NCI-H82 (cell line): ENCODE measurements at places on chromosomes 1 and 21.
A peak's percentile ranks its signal among the peaks of the same experiment; 100 is the strongest.

DNA sequence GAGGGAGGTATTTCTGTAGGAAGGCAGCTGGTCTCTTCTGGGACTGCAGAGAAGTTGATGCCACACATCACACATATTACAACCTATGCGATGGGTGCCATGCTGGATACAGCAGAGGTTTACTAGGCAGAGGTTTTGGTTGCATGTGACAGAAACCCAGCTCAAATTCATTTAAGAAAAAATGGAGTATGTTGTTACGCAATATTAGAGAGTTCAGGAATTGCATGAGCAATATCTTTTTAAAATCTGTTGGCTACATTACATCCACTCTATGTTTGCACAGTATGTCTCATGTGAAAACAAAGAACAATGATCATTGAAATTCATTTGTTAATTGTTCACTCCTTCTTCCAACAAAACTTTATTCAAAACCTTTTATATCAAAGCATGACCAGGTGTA, 425.2 kb downstream of the RWDD3 start:
- DNase-seq = no peak

DNA sequence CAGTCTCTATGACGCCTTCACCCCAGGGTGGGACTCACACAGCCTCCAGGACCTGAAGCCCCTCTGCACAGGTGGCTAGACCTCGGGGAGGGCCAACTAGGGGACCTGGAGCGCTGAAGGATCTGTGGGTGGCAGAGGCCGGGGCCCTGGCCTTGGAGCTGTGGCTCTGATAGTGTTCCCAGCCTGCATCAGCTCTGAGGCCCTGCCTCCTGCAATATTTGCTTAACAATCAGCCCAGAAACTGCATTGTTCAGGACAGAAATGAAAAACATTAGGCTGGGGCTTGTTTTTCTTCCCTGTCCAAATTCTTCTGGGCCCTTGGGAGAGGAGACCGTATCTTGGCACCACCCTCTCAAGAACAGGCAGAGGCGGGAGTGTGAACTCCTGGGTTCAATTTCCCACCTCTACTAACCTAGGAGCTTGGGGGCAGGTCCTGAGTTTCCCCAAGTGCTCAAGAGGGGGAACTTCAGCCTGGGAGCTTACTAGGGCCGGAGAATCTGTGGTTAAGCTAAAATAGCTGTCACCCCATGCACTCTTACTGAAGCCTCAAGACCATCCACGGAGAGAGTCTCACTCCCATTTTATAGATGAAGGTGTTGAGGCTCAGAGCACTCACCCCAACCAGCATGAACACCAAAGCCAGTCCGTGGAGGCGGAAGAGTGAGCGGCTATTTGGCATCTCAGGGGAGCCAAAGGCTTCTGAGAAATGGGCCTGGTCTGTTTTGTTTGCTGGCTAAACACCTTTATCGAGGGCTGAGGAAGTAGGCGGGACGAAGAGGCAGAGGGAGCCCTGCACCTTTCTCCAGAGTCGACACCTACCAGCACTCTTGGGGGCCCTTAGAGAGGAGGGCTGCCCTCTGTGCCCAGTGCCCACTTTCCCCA, 18.8 kb upstream of the CASZ1 start:
- DNase-seq = no peak

DNA sequence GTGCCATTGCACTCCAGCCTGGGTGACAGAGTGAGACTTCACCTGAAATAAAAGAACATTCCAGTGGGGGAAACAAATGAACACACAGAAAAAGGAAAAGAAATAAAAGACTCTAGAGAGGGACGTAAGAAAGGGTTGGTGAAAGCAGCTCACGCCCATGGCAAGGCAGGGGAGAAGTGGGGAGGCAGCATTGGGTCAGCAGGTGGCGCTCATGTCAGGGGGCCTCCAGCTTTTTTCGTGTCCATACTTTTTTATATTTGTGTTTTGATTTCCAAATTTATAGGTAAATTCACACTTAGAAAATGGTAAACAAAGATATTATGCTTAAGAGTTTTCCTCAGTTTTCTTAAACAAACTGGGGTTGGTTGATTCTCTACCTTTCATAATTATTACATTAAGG, 45.5 kb downstream of the VPS13D start:
- DNase-seq = peak; percentile 36

- DNase-seq = peak; percentile 79
Measured at GRCh38 chr1:218344814-218345672, at the start of gene TGFB2. TGFB2 (plus strand) TSS chr1:218345336; CDS start chr1:218346702, 1,366 bp downstream.

GRCh38 chr1:64287071-64287470, 83.6 kb downstream of the UBE2U start:
- DNase-seq = no peak

GRCh38 chr1:101284021-101284420, 47.2 kb downstream of the S1PR1 start:
- DNase-seq = peak; percentile 50

GRCh38 chr1:4880626-4881025, 226.2 kb downstream of the AJAP1 start:
- no peak for DNase-seq

DNA sequence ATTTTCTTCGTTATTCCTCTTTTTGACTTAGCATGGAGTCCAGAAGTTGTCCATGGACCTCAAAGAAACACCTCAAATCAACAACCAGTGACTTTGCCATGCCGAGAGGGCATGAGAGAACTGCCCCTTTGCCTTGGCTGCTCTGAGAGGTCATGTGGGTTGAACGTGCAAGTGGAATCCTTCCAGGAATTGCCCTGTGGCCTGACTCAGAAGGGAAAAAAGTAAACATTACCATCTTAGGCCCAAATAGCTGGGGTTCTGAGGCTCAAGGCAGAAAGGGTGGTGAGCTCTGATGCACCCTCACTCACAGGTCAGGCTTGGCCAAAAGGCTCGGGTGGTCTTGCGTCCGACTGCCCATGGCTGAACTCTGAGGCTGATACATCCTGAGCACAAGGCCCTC, 15.1 kb downstream of the STUM start:
- DNase-seq = no peak

- peak; percentile 25 for DNase-seq
Measured at GRCh38 chr1:51648180-51649109, 31.6 kb downstream of the OSBPL9 start.

- DNase-seq = no peak
Measured at GRCh38 chr1:180415236-180415848, 87.0 kb downstream of the ACBD6 start.

DNA sequence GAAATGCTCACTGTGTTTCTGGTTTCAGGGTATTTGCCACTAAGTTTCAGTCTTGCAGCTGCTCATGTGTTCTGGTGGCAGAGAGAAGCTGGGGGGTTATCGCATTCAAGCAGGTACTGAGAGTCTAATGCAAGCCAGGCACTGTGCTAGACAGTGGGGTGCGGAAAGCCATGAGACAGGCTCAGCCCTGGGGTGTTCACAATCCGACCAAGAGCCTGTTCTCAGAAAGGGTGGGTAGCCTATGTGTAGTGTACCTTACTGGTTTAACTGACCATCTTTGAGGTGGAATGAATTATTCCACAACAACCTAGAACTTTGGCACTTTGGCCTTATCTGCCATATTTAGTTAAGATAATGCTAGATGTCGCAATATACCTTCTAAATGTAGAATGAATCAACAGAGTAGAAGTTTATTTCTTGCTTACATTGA, 55.3 kb upstream of the ROR1 start:
- DNase-seq = no peak

GRCh38 chr1:246492611-246493245, 14.4 kb downstream of the SMYD3 start:
- peak; percentile 93 for DNase-seq

- DNase-seq = no peak
Measured at GRCh38 chr1:113178522-113178921, 105.5 kb downstream of the LRIG2 start.

DNA sequence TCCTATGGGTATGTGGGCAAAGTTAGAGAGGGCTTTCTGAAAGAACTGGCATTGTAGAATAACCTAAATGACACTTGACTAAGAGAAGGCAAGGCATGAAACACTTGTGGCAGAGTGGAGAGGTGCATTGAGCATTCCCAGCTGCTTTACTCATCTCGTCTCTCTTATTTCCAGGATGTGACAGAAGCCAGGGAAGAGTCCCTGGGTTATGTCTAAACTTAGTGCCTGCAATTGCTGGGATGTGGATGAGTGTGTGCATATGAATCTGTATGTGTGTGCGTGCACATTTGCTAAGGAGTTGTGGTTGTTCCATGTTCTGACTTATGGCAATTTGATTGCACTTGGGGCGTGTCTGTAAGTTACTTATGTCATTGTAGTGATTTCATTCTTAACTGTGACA, 1326.5 kb upstream of the B3GALT2 start:
- no peak for DNase-seq

DNA sequence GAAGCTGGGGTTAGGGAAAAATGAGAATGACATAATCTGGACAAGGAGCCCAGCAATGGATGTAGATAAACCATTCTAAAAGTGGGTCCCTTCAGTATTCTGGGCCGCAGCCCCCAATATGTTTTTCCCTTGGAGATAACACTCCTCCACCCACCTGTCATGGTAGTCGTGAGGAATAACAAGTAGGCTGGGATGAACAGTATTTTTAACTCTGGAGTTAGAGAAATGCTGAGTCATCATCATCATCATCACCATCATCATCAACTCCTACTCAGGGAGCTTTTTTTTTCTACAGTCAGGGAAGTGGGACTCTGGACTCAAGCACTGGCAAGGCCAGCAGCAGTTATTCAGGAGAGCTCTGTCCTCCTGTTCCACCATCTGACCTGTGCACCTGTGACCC, 12.8 kb downstream of the CADM3 start:
- DNase-seq = no peak

- peak; percentile 4 for DNase-seq
Measured at GRCh38 chr1:121558514-121558913, 373.7 kb downstream of the SRGAP2C start.

- DNase-seq = no peak
Measured at GRCh38 chr1:182707122-182707521, 22.7 kb upstream of the RGS8 start.

DNA sequence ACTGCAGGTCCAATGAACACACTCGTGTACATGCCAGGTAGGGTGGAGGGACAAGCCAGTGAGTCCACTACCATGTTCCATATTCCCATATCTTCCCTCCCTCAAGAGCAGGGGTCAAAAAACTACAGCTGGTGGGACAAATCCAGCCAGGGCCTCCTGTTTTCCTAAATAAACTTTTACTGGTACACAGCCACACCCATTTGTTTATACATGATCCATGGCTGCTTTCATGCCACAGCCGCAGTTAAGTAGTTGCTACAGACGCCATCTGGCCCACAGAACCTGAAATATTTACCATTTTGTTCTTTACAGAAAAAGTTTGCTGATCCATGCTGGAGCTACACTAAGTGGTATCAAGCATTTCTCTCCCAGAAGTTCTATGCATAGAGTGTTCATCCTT, 42.4 kb downstream of the CASQ2 start:
- DNase-seq = no peak

- DNase-seq = peak; percentile 63
Measured at GRCh38 chr1:50968821-50969610, 1.0 kb upstream of the CDKN2C start.

GRCh38 chr1:156477526-156478249, 22.9 kb downstream of the MEF2D start:
- no peak for DNase-seq

GRCh38 chr1:11294951-11295350, 22.0 kb downstream of the UBIAD1 start:
- DNase-seq = no peak

GRCh38 chr1:233614743-233615521, 1.0 kb downstream of the KCNK1 start:
- no peak for DNase-seq

DNA sequence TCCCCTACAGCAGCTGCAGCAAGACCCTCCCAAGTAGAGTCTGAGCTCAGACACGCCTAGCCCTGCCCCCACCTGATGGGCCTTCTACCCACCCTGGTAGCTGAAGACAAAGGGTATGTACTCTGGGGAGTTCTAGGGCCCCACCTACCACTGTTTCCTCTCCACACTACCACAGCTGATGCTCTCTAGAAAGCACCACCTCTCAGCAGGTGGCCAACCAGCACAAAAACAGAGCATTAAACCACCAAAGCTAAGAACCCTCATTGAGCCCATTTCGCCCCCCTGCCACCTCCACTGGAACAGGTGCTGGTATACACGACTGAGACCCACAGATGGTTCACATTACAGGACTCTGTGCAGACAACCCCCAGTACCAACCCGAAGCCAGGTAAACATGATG, 258.9 kb downstream of the SETD4 start:
- no peak for DNase-seq

DNA sequence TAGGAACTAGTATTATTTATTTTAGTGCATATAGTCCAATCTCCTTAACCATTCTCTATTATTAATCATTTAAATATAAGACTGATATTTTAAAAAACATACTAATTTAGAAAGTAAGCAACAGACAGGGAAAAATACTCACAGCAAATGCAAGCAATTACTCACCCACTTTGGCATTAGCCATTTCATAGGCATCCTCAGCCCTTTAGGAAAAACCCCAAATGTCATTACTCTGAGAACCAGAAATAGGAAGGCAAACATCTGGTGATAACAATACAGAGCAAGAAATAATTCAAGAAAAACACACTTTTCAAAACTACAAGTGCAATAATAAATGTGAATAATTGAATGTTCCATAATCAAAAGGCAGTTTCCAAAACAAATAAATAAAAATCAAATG, 545.1 kb downstream of the PLPP3 start:
- DNase-seq = no peak

- DNase-seq = no peak
Measured at GRCh38 chr1:45836451-45836850, 33.0 kb downstream of the MAST2 start.

DNA sequence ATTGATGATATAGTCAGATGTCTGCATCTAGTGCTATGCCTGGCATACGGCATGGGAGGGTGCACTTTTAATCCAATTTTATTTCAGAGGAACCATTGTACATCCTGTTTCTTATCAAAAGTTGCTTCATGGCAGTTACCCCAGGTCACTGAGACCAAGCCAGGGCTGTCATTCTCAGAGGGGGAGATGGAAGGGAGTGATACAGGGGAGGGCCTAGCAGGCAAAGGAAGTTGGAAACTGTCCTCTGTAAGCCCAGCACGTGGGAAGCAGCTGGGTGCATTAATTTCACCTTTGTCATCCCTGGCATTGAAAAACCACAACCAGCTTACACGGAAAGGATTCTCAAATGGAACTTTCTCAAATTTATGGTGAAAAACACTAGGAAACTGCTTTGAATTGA, 458.7 kb upstream of the ADAMTS5 start:
- DNase-seq = no peak

DNA sequence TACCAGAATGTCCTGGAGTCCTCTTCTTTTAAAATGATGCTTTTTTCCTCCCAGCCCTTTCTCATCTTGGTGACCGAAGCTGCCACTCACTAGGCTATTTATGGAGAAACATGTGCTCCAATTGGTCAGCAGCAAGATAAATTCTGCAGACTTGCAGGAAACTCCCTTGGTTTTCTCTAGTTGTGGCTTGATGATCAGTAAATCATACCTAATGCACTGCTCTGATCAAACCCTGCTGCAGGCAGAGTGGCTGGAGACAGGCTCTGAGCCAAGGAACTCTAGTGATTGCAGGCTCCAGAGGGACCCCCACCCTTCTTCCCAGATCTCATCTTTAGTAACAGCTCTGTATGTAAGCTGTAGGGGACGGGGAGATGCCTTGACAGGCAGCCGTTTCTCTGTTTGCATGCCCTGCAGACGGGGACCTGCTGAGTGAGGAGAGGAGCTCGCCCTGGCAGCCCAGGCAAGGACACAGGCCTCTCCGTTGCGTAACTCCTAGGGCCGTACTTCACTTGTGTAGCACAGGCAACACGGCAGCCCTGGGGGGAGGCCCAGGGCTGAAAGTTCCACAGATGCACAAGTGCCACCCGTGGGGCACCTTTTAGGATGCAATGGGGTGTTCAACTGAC, 14.5 kb downstream of the SLC6A17 start:
- DNase-seq = no peak

GRCh38 chr1:156383023-156383422, 14.0 kb downstream of the RHBG start:
- DNase-seq = peak; percentile 94
